ENCODE measurements at places on chromosomes 3 and 15. TPM values are rescaled to one million over a fixed set of nuclear protein-coding genes. Genes with fewer than 3 reads are reported as not detected.
A peak's percentile ranks its signal among the peaks of the same experiment; 100 is the strongest.

DNA sequence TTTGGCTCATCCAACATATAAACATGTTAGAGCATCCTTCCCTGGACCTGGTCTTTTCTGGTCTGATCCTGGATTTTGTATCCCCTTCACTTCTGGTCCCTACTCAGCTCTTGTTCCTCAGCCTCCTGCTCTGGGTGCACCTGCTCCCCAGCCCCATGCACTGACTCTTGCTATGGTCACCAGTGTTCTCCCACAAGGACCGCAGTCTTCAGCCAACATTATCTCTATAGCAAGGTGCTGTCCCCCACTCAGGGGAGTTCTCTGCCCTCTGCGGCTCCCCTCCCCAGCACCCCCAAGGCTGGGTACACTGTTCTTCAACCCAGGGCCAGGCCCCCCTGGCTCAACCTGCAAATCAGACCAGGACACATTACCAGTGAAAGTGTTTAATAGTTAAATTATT is 80.2 kb downstream of the SEC22A start:
- H3K27ac ChIP-seq, result no peak overlapping the region
- no peaks in the 10 kb centered on the region for H3K4me1 ChIP-seq
- no peaks in the 10 kb centered on the region for H3K36me3 ChIP-seq
- no peak overlapping the region for H3K4me3 ChIP-seq
- no peaks in the 10 kb centered on the region for H3K27me3 ChIP-seq

GRCh38 chr3:128413003-128413370 is 53.7 kb downstream of the DNAJB8 start:
- DNase-seq, result no peak
- peaks cover 22% of the 10 kb centered on the region for H3K4me1 ChIP-seq
- no peaks in the 10 kb centered on the region for H3K27me3 ChIP-seq

DNA sequence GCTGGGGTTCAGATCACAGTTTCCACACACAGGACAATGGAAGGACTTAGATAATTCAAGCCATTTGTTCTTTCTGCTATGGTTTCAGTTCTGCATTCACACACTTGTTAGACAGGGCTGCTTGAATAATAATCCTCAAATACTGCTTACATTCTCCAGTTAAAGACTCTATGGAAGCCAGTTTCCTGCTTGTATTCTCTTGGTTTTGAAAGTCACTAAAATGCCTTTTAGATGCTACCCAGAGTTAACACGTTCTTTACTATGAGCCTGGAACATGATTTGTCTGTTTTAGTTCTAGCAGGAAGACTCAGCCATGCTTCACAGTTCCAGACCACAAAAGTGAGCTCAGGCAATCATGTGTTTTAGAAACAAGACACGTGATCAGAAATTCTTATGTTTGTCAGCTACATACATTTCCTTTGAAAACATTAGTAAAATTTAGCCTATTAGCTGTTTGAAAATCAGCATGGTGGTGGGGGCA is 152.4 kb downstream of the LEKR1 start:
- no peaks in the 10 kb centered on the region for H3K27me3 ChIP-seq
- DNase-seq, result no peak
- no peaks in the 10 kb centered on the region for H3K36me3 ChIP-seq
- no peak overlapping the region for H3K4me3 ChIP-seq
- no peaks in the 10 kb centered on the region for H3K4me1 ChIP-seq

- no peaks in the 10 kb centered on the region for H3K36me3 ChIP-seq
- 0 out of 2 replicates have a peak overlapping the region, but pooled peaks have one; percentile 9 for H3K27ac ChIP-seq
- H3K4me3 ChIP-seq, result no peak overlapping the region
- DNase-seq, result peak; percentile 62
Measured at GRCh38 chr15:70856884-70857561, 3.1 kb upstream of the LARP6 start.

DNA sequence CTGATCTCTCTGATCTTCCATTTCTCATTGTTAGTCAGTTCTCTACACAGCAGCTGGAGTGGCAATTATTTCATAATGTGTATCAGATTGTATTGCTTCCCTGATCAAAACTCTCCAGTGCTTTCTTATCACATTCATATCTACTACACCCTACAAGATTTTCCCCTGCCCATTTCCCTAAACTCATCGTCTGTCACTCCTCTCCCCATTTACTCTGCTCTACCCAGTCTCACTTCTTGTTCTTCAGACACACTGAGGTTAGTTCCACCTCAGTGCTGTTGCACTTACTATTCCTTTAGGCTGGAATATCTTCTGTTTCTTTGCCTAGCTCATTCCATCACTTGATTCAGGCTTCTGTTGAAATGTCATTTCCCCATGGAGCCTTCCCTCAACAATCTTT is 197.1 kb downstream of the SATB1 start:
- no peaks in the 10 kb centered on the region for H3K27me3 ChIP-seq
- no peaks in the 10 kb centered on the region for H3K4me1 ChIP-seq
- H3K4me3 ChIP-seq, result no peak overlapping the region
- H3K27ac ChIP-seq, result no peak overlapping the region

GRCh38 chr3:89740881-89741177 is 633.4 kb downstream of the EPHA3 start:
- H3K4me3 ChIP-seq, result no peak overlapping the region
- peak; percentile 7 for DNase-seq
- no peaks in the 10 kb centered on the region for H3K27me3 ChIP-seq
- peaks cover 18% of the 10 kb centered on the region for H3K4me1 ChIP-seq
- H3K36me3 ChIP-seq, result no peaks in the 10 kb centered on the region
- peak overlapping the region; percentile 26 for H3K27ac ChIP-seq

- no peaks in the 10 kb centered on the region for H3K36me3 ChIP-seq
- DNase-seq, result no peak
Measured at GRCh38 chr15:49085696-49086459, 39.6 kb upstream of the SECISBP2L start.

DNA sequence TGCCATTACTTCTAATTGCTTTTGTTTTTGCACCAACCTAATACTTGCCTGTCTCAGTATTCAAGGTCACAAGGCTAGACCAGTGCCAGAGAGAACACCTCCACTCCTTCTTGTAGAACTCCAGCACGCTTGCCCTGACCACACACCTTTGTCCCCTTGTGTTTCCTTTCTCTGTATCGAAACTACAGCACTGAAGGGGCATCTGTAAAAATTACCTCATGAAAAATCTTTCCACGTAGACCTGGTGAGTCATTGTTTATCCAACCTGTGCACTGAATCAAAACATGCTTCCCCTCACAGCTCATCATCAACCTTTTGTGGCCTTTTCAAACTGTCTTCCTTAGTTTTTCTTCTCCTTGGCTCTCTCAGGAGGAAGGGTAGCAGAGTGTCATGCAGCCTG is 259.5 kb downstream of the THRB start:
- H3K27ac ChIP-seq, result no peak overlapping the region
- H3K4me1 ChIP-seq, result no peaks in the 10 kb centered on the region
- H3K27me3 ChIP-seq, result no peaks in the 10 kb centered on the region
- no peaks in the 10 kb centered on the region for H3K36me3 ChIP-seq

- H3K27me3 ChIP-seq, result no peaks in the 10 kb centered on the region
- H3K4me3 ChIP-seq, result no peak overlapping the region
- no peak overlapping the region for H3K27ac ChIP-seq
- H3K4me1 ChIP-seq, result peaks cover 8% of the 10 kb centered on the region
Measured at GRCh38 chr15:60957111-60957510, 272.0 kb downstream of the RORA start.

- H3K27ac ChIP-seq, result 0 out of 2 replicates have a peak overlapping the region, but pooled peaks have one; percentile 23
- no peaks in the 10 kb centered on the region for H3K36me3 ChIP-seq
Measured at GRCh38 chr3:48215876-48216275, 7.4 kb upstream of the CAMP start.

GRCh38 chr3:156694536-156694935 is 20.1 kb downstream of the TIPARP start:
- H3K27ac ChIP-seq, result no peak overlapping the region
- DNase-seq, result no peak
- no peak overlapping the region for H3K4me3 ChIP-seq
- H3K27me3 ChIP-seq, result no peaks in the 10 kb centered on the region
- H3K4me1 ChIP-seq, result peaks cover 6% of the 10 kb centered on the region

DNA sequence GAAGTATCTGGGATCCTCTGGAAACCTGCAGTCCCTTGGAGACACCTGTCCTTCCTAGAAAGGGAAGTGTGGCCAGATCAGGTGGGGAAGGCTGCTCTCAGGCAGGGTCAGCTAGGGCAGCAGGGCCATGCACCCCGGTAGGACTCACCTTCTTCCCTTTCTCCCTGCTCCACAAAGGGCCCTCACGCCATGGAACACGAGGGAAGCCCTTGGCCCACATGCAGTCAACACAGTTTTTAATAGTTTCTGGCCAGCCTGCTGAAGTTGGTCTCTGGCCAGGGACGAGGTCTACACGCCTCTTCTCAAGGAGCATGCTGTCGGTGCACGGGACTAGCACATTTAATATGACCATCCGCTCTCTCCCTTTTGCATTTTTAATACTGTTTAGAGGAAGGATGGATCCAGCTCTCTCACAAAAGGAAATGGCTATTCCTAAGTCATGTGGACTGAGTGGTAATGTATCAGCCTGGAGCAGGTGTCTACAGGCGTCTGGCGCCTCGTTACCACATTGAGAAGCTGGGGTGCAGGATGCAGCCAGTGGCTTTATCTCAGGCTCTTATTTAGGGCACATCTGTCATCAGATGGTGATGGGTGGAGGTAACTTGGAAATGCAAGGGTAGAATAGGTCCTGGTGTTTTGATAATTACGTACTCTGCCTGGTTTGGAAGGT is 153.9 kb downstream of the KLF13 start:
- no peak overlapping the region for H3K27ac ChIP-seq
- H3K4me3 ChIP-seq, result no peak overlapping the region
- no peaks in the 10 kb centered on the region for H3K27me3 ChIP-seq
- DNase-seq, result no peak
- H3K36me3 ChIP-seq, result no peaks in the 10 kb centered on the region
- no peaks in the 10 kb centered on the region for H3K4me1 ChIP-seq

GRCh38 chr3:30305021-30305420 is 301.4 kb upstream of the TGFBR2 start:
- DNase-seq, result peak; percentile 66
- H3K36me3 ChIP-seq, result no peaks in the 10 kb centered on the region
- no peak overlapping the region for H3K4me3 ChIP-seq
- peaks cover 7% of the 10 kb centered on the region for H3K4me1 ChIP-seq
- H3K27ac ChIP-seq, result no peak overlapping the region

DNA sequence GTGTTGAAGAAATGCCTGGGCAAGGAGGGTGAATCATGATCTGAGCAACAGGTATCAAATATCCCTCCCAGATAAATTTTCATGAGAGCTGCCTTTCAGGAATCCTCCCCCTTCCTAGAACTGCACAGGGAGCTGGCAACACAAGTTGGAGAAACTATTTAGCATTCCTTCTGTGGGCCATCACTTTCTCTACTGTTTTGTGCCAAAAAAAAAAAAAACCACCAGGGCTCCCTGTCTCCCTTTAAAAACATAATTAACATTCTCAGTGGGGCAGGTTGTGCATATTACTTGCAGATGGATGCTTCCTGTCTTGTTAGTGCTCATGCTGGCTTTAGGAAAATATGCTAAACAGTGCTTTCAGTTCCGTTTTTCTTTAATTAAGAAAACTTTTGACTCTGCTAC is 234.9 kb upstream of the LMCD1 start:
- no peak overlapping the region for H3K27ac ChIP-seq
- H3K4me3 ChIP-seq, result no peak overlapping the region
- H3K36me3 ChIP-seq, result no peaks in the 10 kb centered on the region
- no peaks in the 10 kb centered on the region for H3K27me3 ChIP-seq
- no peak for DNase-seq
- no peaks in the 10 kb centered on the region for H3K4me1 ChIP-seq

DNA sequence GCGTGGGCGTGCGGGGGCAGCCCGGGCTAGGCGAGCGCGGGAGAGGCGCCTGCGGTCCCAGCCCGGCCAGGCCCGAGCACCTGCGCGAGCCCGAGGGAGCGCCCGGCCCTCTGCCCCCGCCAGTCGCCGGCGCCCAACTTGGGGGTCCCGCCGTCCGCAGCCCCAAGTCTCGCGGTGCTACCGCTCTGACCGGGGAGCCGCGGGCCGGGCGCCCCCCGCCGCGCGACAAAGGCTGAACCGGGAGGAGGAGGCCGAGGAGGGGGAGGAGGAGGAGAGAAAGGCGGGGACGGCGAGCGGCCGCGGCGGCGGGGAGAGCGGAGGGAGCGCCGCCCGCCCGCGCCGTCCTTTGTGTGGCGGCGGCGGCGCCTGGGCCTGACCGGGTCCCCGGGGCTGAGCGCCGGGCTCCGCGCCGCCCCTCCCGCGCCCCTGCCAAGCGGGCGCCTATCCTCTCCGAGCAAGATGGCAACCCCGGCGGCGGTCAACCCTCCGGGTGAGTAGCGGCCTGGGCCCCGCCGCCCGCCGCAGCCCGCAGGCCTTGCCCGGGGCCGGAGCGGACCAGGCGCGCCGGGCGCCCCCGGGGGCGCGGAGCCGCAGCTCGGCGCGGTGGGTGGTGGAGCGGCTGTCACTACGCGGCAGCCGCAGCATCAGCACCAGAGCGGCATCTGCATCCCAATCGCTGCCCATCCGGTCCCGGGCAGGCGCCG is at the start of gene ARNT2:
ARNT2 (plus strand) TSS at position 326 of the 704 bp plus-strand sequence; CDS start at position 460, 134 bp downstream.
- H3K36me3 ChIP-seq, result no peaks in the 10 kb centered on the region
- H3K27me3 ChIP-seq, result no peaks in the 10 kb centered on the region
- H3K27ac ChIP-seq, result no peak within 1 kb of the TSS
- DNase-seq, result no peak

- DNase-seq, result peak; percentile 17
- no peak overlapping the region for H3K4me3 ChIP-seq
- no peak overlapping the region for H3K27ac ChIP-seq
- no peaks in the 10 kb centered on the region for H3K4me1 ChIP-seq
- no peaks in the 10 kb centered on the region for H3K27me3 ChIP-seq
- H3K36me3 ChIP-seq, result no peaks in the 10 kb centered on the region
Measured at GRCh38 chr3:189698811-189699210, 67.6 kb downstream of the TP63 start.

DNA sequence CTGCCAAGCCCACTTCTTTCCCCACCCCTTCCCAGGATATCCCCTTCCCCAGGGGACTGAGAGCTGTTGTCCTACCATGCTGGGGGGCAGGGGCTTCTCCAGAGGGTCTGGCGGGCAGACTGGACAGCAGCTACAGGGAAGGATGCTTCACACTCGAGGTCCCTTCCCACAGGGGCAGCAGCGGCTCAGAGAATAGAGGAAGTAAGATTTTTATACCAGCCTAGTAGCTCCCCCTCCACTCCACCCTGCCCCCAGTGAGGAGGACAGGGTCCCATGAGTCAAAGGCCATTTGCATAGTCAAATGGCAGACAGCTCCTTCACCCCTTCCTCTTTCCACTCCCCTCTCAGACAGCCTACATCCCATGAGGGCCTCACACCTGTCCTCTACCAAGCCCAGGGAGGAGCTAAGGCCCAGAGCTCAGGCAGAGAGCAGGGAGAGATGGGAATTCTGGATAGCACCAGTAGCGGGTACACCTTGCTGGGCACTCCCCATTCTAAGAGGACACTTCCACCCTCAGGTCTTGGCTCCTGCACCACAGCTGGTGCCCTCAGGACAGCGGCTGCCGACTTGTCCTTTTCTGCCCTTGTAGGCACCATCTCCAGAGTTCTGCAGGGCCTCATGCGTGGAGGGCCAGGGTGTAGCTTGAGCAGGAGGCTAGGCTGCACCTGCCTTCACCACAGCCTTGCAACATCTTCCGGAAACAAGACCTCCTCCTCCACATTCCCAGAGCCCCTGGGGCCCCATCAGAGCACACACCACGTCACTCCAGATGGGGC is at the start of gene TLR9:
TLR9 (minus strand) TSS at position 194 of the 777 bp plus-strand sequence; CDS start at position 78, 116 bp downstream.
- H3K4me3 ChIP-seq, result no peak within 1 kb of the TSS
- no peaks in the 10 kb centered on the region for H3K36me3 ChIP-seq
- DNase-seq, result no peak
- no peaks in the 10 kb centered on the region for H3K27me3 ChIP-seq
- H3K4me1 ChIP-seq, result peaks cover 5% of the 10 kb centered on the region

GRCh38 chr3:184134746-184135148 is 411 bp upstream of the EIF2B5 start:
- H3K4me1 ChIP-seq, result peaks cover 6% of the 10 kb centered on the region
- peaks cover 5% of the 10 kb centered on the region for H3K36me3 ChIP-seq
- peak overlapping the region; percentile 73 for H3K27ac ChIP-seq
- H3K27me3 ChIP-seq, result no peaks in the 10 kb centered on the region

FEZF2 gene
- not detected for total RNA-seq

RNU6-1 gene
- total RNA-seq, result not detected

ITIH4 gene
- total RNA-seq, result 0.71 TPM

SLC25A38 gene
- total RNA-seq, result 29.9 TPM

GOLGA8S gene
- total RNA-seq, result not detected

NAALADL2 gene
- total RNA-seq, result 1.2 TPM

CTXN2 gene
- total RNA-seq, result not detected

TEX55 gene
- 0.10 TPM for total RNA-seq
